ENCODE measurements at places on chromosomes 6 and 20.

GRCh38 chr20:62281161-62281933, 21.4 kb upstream of the ADRM1 start:
- DNase-seq = no peak

GRCh38 chr6:68134796-68135195, 500.3 kb upstream of the ADGRB3 start:
- DNase-seq = no peak

- no peak for DNase-seq
These were observed 237.4 kb downstream of the GRIK2 start for GRCh38 chr6:101630941-101631340.

DNA sequence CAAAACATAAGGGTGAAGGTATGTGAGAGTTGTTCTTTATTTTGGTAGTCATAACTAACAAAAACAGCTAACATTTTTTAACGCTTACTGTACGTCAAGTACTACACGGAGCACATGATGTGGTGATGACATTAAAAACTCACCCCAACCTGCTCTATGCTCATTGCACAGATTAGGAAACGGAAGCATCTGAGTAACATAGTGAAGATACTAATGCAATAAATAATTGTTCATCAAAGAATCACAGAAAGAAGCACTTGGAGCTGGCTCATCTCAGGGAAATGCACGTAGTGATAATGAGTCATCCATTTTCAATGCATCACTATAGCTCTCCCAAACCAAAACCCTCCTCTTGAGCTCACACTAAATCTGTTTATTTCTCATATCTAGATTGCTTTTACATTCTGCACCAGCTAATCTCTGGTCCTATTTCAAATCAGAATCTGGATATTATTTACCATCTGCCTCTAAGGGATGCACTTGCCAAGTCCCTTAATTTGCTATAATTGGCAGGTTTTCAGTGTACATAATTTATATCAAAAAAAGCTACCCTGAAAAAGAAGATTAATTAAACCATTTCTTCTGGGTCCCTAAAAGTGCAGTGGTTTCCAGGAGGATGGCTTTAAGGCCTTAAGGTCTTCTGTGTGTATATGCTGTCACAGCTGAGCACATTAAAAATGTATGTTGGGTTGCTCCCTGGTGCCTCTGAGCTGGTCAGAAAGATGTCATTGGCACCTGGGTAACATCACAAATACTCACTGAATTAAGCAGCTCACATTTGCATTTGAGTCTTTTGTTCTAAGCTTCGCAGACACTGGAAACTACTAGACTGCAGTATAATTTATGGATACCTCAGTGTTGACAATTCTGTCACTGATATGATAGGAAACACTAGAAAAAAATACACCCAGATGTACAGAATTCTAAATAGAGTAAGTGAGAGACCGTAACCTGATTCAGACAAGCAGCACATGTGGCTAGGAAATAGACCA, 677.4 kb upstream of the CITED2 start:
- no peak for DNase-seq

DNA sequence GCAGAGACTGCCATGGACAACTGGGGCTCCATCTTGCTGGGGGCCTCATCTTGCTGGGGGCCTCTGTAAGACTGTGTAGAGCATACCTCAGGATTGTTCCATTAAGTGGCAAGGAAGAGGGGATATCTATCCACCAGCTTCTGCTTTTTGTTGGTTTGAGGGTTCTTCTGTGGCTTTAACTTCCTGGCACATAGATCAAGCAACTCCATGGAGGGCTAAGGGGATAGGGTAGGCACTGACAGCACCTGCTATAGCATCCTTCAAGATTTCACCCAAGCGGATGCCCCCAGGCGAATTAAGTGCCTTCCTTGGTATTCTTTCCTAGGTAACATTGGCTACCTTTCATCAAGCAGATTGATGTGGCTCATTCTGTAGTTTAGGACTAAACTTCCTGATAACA, 3.8 kb upstream of the LRRN4 start:
- DNase-seq = no peak

GRCh38 chr6:104418125-104418524, 441.6 kb downstream of the HACE1 start:
- DNase-seq = no peak

GRCh38 chr20:57930351-57930750, 220.5 kb upstream of the PMEPA1 start:
- DNase-seq = no peak

- DNase-seq = peak; percentile 21
These were observed 537 bp downstream of the CSTF1 start for GRCh38 chr20:56392881-56393482.

DNA sequence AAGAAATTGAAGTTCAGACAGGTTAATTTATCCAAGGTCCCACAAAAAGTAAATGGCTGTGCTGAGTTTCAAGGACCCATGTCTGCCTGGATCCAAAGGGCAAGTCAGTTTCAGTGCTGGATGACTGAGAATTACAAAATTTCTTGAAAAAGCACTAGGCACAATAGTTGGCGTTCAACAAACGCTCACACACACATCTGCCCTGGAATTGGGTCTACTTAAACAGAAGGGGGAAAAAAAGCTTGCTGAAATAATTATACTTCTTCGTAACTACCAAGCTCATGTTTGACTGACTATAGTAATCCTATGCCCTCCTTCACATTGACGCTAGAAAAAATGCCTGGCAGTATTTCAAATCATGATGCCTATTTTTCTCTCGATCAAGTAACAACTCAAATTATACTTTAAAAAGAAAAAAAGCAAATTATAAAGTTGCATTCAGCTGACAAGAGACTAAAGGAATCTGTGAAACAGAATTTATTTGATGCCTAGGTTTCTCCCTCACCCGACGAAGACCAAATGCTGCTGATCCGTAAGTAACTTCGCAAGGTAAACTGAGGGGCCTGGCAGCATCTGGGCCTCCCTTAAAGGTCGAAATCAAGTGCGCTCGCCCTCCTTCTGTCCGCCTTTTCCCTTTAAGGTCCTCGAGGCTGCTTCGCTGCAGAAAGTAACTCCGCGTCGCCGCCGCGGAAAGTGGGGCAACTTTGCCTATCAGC, 650 bp upstream of the CD2AP start:
- DNase-seq = no peak

DNA sequence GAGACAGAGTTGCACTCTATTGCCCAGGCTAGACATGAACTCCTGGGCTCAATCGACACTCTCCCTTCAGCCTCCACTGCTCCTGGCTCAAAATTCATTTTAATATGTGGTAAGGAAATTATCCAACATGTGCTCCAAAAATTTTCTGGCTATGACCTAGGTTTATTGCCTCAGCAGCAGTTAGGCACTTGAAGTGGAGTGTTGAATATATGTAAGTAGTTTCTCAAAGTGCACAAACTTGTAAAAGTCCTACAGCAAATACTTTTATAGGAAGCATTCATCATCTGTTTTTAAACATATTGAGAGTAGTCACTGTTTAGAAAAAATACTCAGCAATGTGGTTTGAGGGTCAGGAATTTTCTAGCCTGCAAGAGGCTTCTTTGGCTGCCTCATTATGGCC, 13.2 kb downstream of the FILIP1 start:
- no peak for DNase-seq

DNA sequence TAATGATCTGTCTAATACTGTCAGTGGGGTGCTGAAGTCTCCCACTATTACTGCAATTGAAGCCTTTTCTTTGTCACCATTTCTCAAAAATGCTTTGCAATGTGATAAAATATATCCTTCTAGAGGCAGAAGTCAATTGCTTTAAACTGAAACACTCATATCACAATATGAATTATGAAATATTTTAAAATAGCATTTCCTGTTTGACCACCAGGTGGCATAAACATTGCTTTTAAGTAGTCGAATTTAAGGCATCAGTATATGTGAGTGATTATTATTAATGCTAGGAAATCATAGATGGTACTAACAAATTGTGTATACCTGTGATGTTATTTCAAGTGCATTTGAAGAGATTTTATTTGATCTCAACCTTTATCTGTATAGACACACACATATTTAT, 87.5 kb downstream of the MEI4 start:
- peak; percentile 4 for DNase-seq

DNA sequence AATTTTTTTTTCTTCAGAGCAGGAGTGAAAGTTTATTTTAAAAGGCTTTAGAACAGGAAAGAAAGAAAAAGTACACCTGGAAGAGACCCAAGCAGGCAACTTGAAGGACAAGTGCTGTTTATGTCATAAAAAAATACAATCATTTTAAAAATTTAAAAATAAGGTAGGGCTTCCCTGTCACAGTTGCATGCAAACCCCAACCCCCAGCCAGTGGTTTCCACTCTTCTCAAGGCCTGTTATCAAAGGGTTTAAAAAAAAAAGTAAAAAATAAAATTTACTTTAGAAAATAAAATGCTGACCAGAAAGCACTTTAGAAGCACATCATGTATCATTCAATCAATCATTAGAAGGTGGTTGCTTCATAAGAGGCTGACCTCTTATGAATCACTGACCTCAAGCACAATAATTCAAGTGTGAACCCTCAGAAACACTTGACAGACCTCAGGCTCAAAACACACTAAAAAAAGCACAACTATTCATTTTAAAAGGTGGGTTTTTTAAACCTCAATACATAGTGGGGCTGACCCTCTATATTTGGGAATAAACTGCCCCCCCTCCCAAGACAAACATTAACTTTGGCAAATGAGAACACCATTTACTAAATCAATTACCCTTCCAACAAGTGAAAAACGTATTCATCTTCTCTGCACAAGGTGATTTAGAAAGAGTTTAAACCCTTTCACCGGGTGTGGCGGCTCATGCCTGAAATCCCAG, 15.6 kb downstream of the ILRUN start:
- DNase-seq = no peak

GRCh38 chr6:52616059-52616690, 39.3 kb upstream of the TRAM2 start:
- DNase-seq = no peak

GRCh38 chr6:79425589-79426311, 111.5 kb downstream of the LCA5 start:
- DNase-seq = no peak

DNA sequence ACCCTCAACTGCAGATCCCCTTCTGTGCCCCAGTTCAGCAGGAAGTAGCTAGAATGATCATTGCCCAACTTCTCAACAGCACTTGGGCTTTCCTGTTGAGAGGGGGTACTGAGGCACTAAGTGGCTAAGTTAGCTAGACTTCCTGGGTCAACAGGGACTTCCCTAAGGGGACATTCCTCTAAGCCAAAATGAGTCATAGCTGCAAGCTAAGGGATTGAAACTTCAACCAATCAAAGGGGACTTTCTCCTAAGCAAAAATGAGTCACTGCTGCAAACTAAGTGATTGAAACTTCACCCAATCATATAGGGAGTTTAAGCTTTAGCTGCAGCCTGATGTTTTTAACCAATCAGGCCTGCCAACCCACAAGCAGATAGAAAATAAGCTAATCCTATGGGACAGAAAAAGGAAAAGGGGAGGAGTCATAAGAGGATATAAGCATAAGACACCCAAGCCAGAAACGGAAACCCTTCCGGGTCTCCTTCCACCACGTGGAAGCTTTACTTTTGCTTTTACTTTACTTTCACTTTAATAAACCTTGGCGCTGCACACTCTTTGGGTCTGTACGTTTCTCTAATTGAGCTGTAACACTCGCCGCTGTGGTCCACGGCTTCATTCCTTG, 659.0 kb upstream of the HS3ST5 start:
- no peak for DNase-seq

DNA sequence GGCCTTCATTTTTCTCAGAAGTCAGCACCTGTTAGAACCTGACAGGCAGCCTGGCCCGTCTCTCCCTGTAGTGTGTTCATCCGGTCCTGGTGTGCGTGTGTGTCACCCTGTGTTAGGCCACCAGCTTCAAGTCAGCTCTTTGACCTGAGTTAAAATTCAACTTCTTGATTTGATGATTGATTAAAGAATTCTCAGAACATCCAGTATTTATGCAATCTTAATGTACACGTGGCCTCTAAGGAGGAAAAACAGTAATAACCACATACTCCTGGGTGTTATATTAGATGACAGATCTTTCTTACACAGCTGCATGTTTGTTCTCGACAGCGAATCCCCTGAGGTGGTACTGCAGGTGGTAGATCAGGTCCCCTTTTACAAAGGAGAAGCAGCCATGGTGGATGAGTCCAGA, 19.1 kb upstream of the TMEM217 start:
- no peak for DNase-seq

- no peak for DNase-seq
These were observed 225.4 kb downstream of the PRL start for GRCh38 chr6:22071270-22072041.

DNA sequence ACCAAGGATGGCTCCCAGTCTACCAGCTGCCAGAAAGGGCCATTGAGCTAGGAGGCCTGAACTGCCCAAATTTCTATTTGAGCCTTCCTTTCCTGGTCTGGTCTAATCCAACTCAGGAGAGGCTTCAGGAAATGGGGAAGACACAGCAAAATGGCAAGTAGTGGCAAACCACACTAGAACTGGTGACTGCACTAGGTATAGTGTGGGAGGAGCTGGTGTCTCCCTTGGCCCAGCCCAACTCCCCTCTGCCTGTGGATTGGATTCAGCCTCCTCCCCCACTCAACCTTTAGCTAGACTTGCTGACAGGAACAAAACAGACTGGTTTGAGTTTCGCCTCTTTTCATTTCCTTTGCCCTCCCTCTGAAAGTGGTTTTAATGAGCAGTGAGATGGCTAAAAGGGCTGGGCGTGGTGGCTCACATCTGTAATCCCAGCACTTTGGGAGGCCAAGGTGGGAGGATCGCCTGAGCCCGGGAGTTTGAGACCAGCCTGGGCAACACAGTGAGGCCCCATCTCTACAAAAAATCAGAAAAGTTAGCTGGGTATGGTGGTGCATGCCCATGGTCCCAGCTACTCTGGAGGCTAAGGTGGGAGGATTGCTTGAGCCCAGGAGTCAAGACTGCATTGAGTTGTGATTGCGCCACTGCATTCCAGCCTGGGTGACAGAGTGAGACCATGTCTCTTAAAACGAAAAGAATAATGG, 17.5 kb downstream of the MRPS18A start:
- DNase-seq = no peak

- no peak for DNase-seq
These were observed 8.1 kb downstream of the TFAP2B start for GRCh38 chr6:50826803-50827202.

DNA sequence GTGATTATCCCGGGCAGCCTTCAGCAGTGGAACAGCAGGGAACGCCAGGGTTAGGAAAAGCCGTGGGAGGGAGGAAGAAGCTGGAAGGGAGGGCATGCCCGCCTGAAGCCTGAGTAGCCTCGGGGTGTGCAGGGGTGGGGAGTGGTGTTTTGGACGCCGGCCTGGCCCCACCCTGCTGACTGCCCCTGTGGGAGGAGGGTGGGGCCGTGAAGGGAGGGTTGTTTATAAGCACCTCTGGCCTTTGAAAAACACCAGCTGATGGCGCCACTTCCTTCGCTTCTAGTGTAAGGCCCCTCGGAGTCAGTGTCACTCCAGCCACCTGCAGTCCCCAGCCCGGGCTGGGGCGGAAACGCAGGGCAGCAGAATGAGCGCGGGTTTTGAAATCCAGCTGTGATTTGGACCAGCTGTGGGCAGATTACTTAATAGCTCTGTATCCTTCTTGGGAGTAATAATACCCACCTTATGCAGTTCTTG, 52.8 kb upstream of the BMP6 start:
- DNase-seq = no peak

Measured in SHP77 (cell line).